NAMALWA (cell line): ENCODE measurements at places on chromosomes 5 and 9.

GRCh38 chr9:127370147-127370579 lies 26.8 kb upstream of the SLC2A8 start:
- DNase-seq, result no peak

GRCh38 chr5:756865-757345 lies 27.6 kb downstream of the ZDHHC11B start:
- DNase-seq, result no peak

DNA sequence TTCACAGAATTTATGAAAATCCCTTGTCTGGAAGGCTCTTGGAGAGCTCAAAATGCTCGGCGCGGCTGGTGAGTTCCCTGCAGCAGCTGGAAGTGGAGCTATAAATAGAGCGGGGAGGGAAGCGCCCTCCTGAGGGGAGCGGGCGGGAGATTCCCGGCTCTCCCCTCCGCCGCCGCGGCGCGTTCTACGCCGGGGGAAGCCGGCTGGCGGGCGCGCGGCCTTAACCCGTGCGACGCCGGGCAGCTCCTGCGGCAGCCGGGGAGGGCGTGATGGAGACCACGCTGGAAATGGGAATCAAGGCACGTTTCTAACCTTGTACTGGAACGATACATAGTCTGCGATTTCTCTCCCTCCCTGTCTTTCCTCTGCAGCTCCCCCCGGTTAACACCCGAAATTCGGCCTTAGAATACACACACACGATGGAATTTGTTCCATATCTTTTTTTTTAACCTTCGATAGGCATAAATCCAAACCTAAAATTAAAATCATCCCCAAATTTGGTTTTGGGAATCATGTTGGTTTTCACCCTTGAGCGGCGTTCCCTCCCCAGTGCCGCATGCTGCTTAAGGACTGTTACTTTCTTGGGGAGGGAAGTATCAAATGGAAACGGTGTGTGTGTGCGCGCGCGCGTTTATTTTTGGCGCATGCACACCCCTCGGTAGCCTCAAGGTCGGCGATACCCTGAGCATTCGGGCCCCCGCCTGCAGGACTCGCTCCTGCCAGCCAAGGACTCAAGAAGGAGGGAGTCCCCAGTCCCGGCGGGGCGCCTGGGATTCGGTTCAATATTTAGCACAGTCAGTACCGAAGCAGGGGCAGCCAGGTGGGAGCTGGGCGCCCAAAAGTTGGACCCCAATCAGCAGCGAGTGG lies 306.3 kb upstream of the KCNN2 start:
- DNase-seq, result no peak

DNA sequence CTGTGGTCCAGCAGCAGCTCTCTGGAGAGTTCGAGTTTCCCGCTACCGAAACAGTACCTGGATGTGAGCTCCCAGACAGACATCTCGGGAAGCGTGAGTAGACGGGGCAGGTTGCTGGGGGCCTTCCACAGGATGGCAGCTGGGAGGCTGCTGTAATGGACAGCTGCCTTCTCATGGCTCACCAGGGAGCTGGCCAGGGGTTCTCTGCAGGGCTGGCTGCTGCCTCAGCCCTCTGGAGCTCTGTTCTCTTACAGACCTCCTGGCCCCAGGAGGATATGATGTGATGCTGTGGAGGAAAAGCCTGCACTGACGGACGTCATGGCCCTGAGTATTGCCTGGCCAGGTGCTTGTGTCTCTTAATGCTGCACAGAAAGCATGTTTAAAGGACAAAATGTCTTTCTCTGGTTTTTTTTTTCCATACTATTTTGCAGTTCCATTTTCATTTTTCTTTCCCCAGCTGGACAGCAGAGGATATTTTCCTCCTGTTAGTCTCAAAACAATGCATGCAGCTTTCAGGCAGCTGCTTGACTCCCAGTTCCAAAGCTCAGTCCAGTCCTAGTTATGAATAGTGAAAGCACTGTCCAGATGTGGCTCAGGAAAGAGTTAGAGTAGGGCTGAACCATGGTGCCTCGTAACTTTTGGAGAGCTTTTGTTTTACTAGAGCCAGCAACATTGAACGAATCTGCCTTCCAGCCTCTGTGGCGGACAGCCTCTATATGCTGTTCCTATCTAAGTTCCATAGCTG lies 77.5 kb upstream of the RARS1 start:
- DNase-seq, result no peak

- no peak for DNase-seq
Measured at GRCh38 chr9:3239240-3239639, 286.6 kb downstream of the RFX3 start.

DNA sequence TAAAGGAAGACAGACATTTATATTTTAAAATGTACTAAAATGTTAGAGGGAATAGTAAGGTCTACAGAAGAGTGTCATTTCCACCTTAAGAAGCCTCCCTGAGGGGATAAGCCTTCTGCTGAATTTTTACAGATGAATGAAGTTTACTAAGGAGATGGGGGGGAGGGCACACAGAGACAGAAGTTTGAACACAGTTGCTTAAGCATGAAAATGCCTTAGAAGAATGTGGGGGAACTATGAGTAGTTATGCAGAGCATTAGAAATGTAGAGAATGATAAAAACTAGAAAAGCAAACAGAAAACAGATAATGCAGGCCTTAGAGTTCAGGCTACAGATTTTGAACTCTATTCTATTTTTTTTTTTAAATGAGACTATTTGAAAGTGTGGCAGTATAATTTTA lies 232.2 kb upstream of the VLDLR start:
- DNase-seq, result no peak

GRCh38 chr5:123007182-123007581 lies 29.3 kb downstream of the PPIC start:
- DNase-seq, result no peak

DNA sequence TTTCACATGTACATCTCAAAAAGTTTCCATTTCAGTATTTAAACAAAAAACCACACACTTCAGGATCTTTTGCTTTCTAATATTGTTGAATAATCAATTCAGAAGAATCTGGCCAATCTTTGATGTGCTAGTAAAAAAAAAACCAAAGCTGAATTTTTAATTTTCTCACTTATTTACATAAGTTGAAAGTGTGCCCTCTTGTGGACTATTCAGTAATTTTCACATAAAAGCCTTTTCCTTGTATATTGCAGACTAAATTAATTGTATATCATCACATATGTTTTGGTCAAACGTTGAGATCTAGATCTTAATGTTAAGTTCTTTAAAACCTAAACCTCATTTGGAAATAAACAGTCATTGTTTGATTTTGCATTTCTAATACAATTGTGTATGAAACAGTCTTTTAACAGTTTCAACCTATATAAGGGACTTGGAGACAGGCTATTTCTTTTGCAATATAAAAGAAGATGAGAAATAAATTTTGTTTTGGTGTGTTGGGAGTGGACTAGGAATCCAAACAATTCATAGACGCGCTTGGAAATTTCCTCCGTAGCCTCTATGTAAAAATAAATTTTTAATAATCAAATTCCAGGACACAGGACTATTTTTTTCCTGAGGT lies 68.1 kb downstream of the NIPBL start:
- DNase-seq, result peak; percentile 88

GRCh38 chr5:150272531-150272930 lies 17.0 kb downstream of the CAMK2A start:
- peak; percentile 46 for DNase-seq

DNA sequence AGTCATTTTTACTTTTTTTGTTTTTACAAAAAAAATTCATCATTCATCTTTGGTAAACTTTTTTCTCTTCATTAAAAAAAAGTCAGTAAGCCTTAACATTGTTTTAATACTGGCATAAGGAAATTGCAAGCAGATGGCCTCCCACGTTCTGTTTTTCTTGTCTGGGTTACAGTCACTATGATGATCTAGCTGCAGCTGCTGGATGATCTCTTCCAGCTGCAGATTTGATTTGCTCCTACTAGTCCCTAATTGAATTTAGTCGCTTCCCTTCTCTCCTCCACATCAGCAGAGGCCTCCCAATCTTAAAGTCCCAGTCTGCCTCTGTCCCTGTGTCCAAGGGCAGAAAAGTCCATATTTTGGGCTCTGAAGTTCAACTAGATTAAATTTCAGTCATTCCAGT lies 106.8 kb upstream of the PTGER4 start:
- DNase-seq, result peak; percentile 16

DNA sequence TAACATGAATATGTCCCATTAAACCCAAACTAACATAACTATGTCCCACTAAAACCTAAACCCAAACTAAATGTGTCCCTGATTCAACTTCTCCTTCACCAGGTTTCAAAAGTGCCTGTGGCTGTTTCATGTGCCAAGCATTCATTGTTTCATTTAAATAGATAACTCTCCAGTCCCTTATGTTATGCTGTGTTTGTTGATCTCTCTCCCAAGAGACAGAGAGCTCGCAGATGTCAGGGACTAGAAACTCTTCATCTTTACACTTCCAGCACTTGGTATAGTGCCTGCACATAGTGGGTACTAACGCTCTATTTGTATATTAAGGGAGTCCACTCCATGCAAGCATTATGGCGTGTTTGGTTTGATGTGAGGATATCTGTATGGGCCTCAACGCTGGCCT lies 118.0 kb downstream of the GPBP1 start:
- DNase-seq, result no peak

- DNase-seq, result no peak
Measured at GRCh38 chr5:1855596-1855995, 27.1 kb downstream of the IRX4 start.

GRCh38 chr5:178461004-178461730 lies 129.0 kb downstream of the COL23A1 start:
- DNase-seq, result peak; percentile 66

- DNase-seq, result peak; percentile 90
Measured at GRCh38 chr5:1785062-1785461, 14.6 kb downstream of the MRPL36 start.

GRCh38 chr9:125486576-125486975 lies 220.4 kb downstream of the MAPKAP1 start:
- DNase-seq, result no peak

DNA sequence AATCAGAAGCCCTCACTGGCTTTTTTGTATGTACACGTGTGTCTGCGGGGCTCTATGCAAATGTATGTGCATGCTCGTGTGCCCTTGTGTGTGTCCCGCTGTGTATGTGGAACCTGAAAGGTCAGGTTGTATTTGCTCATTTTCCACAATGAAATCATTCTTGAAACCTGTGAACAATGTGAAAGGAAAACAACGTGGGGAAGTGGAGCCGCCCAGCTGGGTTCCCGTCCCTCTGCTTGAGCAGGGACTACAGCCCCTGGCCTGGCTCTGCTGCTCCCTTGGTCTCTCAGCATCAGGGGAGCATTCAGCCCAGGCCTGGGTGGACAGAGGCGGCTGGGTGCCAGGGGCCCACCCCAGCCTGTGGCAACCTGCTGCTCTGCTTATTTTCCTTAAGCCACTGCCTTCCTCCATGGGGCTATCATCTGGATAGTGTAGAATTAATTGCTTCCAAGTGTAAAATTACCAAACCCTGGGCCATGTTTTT lies 3.0 kb downstream of the ECSCR start:
- no peak for DNase-seq

- no peak for DNase-seq
Measured at GRCh38 chr5:61493973-61494372, 161.9 kb downstream of the ZSWIM6 start.

DNA sequence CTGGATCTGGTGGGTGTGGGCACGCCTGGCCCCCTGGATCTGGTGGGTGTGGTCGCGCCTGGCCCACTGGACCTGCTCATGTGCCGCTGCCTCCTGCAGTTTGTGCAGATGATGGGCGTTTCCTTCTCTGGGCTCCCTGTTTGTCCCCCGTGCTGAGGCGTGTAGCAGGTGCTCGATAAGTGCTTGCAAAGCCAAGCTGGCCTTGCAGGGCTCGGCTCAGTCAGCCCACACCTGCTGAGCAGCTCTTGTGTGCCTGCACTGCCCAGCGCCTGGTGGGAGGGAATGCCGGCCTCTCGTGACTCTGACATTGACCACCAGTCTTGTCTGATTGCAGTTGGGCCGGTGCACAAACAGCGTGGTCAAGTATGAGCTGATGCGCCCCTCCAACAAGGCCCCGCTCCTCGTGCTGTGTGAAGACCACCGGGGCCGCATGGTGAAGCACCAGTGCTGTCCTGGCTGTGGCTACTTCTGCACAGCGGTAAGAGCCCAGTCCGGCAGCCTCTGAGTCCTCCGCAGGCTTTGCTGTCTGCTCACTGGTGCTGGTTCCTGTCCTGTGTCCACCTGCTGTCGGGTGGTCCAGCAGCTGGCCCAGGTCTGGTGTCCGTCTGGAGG lies 102.7 kb upstream of the CACNA1B start:
- DNase-seq, result no peak

- DNase-seq, result no peak
Measured at GRCh38 chr5:27026801-27027200, 11.6 kb downstream of the CDH9 start.
